ENCODE measurements at places on chromosomes 2 and 18.
A peak's percentile ranks its signal among the peaks of the same experiment; 100 is the strongest.

GRCh38 chr18:76507830-76508385 is 12.9 kb upstream of the ZNF516 start:
- DNase-seq: no peak

DNA sequence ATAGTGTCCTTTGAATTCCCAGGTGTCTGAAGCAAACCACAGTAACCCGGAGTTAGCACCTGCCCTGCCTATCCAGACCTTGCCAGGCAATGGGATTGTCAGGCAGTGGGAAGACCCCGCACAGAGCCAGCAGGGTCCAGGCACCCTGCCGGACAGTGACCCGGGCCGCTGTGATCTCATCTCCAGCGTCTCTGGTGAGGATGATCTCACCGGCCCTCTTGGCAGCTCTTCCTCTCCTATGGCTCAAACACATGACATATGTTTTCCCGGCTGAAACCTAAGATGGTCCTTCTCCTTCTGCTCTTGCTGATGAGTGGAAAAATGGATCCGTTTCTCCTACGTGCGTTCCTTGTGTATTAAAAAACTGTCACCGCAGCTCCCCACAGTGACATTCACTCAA is 75.1 kb downstream of the ACOXL start:
- DNase-seq: no peak

- DNase-seq: peak; percentile 35
Measured at GRCh38 chr2:30714811-30715709, 92.2 kb downstream of the CAPN13 start.

DNA sequence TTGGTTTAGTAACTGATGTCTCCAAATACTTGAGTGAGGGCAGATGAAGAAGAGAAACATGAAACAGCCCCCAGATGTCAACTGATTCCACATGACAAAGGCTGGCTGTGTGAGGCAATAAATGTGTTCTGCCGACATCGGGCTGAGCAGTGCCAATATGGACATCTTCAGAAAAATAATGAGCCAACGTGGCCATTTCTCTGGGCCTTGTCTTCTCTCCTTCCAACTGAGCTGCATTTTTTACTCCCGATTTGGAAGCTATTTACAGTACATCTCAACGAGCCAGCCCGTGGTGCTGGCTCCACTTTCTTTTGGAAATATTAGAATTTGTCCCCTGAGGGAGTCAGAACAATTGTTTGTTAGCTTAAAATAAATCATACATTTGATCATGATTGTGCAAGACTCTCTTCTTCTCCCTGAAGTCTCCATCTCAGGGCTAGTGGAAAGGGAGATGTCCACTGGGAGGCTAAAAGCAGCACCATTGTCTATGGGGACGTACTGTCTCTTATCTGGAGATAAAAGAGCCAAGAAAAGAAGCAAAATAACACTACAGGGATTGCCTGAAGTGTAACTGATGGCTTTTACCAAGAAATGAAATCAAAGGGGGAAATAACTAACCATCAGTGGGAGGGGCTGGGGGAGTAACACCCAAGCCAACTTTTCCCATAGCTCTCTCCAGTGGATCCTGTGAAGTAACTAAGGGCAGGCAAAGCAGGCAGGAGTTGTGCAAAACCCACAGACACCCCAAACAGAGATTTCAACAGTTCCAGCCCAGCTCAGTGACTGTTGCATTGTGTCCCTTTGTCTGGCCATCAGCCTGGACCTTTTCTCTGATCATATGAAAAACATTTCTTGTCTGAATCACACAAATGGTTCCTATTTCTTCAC is 114.8 kb downstream of the RDH14 start:
- no peak for DNase-seq

- no peak for DNase-seq
Measured at GRCh38 chr2:238811293-238811692, 36.6 kb upstream of the TWIST2 start.

DNA sequence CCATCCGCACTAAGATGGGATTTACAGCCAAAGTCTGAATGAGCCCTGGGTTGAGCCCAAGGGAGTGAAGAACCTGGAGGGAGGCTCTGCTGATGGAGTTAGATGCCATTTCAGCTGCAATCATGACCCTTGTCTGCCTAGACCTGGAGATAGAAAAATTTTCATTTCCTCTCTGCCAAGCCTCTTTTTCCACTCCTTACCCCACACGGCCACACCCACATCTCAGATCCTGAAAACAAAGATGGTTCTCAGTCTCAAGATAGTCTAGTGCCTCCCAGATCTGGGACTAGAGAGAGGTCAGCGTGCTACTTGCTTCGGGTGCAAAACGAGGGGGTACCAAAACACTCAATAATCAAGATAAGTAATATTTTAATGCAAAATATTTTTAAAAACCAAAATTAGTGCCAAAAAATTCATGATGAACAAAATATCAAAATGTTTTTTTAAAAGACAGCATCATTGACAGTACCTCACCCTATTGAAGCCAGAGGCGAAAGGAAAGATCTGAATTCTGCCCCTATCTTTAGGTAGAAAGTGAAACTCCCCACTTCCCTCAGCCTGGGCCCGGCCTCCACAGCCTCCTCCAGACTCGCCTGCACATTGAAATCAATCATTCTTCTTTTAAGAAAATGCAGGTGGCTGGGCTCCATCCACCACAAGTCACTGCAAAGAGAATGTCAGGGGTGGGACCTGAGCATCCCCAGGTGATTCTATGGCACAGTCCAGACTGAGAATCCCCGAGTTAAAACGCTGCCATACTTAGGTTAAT is 57.8 kb upstream of the GPR45 start:
- no peak for DNase-seq

DNA sequence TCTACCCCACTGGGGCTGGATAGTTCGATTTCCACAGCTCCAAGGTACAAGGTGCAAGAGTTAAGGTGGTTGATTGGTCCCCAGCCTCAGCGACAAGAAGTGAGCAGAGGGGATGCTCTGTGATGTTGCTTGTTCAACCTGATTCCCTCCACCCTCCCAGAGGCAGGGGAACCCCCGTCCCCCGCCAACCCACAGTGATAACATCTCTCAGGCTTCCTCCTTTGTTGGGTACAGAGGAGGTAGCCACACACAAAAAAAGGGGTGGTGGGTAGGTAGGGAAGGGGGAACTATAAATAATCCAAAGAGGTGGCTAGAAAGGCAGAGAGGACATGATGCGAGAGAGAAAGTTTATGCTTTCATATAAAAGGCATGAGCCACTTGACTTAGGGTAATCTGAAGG is 192.9 kb upstream of the POU3F3 start:
- DNase-seq: no peak
